Renal cortical epithelial cell (primary cell): ENCODE measurements at places on chromosomes 6 and 20.

- DNase-seq: peak; percentile 10
Measured at GRCh38 chr6:135935941-135936601, 84.6 kb downstream of the PDE7B start.

GRCh38 chr6:68158256-68158655 lies 476.8 kb upstream of the ADGRB3 start:
- DNase-seq: no peak

DNA sequence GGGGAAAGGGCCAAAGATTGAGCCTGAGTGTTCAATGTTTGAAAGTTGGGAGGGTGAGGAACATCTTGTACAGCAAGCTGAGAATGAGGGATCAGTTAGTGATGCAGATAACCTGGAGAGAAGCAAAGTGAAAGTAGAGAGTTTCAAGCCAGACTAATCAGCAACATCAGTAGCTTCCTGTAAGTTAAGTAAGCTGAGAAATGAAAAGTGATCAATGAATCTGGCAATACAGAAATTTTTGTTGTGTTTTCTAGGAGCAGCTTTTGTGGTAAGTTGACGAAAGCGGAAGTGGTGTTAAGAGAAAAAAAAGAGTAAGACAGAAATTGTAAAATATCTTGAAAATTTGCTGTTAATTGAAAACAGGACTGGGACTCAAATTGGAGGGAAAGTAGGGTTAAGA lies 855.5 kb upstream of the MAP3K7 start:
- no peak for DNase-seq

DNA sequence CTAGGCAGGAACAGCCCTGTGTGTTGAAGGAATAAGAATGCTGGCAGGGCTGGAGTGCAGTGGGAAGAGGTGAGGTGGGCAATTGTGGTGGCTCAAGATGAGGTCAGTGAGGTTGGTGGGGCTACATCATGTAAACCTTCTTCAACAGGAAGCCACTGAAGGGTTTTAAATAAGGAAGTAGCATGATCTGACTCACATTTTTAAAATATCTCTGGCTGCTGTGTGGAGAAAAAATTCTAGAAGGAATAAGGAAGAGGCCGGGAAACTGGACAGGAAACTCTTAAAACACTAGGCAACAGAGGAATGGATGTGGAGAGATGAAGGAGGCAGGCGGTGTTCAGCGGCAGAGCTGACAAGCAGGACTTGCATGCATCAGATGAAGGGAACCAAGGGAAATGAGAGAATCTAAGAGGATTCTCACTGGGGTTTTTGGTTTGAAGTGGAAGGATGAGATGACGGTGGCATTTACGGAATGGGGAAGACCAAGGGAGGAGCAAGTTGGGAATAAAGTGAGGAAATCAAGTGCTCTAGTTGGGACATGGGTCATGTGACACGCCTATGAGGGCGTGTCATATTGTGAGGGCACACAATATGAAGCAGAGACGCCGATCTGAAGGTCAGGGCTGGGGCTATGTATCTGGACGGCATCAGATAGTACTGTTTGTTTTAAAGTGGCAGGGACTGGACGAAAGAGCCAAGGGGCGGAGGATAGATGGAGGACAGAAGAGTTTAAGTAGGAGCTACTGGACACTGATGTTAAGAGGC lies 18.2 kb downstream of the TMEM242 start:
- peak; percentile 54 for DNase-seq

- no peak for DNase-seq
Measured at GRCh38 chr20:61482056-61482887, 230.2 kb downstream of the CDH4 start.

DNA sequence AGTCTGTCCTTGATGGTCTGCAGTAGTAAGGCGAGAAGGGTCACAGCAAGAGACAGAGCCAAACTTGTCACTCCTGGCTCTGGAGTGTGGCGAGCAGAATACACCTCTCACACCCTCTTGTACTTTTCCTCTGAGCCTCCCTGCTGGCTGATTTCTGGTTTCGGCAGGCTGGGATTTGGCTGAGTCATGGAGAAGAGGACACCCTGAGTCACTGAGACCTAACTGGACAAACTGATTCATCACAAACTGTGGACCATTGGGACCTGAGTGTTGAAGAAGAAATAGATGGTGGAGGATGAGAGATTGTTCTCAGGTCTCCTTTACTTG lies 101.7 kb downstream of the F13A1 start:
- DNase-seq: no peak

DNA sequence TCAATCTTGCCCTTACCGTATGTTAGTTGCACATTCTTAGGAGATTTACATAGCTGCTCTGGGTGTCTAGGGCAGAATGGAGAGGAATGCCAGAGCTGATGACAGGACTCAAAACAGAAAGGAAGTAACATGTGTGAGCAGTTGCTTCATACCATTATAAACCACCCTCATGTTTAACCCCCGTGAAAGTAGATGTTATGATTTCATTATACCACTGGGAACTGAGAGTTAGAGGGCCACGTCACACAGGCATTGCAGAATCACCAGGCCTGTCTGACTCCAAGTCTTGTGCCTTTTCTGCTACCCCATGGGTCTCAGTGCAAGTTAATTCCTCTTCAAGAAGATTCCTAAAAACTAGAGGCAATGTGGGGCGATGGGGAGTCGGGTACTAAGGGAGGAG lies 23.5 kb upstream of the SIM1 start:
- no peak for DNase-seq

GRCh38 chr6:89140347-89141156 lies 5.3 kb upstream of the PM20D2 start:
- peak; percentile 79 for DNase-seq

DNA sequence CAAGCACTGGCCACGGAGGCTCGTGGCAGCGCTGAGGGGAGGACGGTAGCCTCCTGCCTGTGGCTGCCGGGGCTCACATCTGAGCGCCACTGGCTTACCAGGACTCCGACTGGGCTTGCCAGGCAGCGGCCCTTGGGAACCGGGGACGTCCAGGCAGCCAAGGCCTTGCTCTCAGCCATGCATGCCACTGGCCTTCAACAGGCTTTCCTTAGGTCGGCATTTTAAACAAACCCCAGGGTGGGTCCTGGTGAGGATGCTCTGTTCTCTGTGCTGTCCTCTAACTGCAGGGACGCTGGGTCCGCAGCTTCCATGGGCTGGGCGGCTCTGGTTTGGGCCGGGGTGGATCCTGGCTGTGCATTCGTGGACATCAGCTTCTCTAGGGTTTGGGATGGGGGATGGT lies 59.1 kb upstream of the BHLHE23 start:
- DNase-seq: no peak

- peak; percentile 31 for DNase-seq
Measured at GRCh38 chr6:22657352-22657980, 88.1 kb downstream of the HDGFL1 start.

DNA sequence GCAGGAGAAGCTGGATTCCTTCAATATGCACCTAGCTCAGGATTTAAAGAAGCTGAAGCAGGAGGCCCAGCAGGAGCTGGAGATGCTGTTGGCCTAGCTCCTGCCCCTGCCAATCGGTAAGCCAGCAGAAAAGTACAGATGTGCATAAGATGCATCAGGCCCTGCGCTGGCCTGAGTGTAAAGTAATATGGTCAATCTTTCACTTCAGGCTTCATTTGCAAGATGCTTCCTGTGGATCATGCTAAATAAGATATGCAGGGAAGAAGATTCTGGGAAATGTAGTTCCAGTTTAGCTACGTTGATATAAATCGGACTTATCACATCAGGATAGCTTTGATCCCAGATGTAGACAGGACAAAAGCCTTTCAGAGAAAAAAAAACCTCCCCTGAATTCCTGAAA lies 100.3 kb downstream of the GJA1 start:
- no peak for DNase-seq

- DNase-seq: no peak
Measured at GRCh38 chr6:157987788-157988699, 6.4 kb downstream of the SYNJ2 start.

DNA sequence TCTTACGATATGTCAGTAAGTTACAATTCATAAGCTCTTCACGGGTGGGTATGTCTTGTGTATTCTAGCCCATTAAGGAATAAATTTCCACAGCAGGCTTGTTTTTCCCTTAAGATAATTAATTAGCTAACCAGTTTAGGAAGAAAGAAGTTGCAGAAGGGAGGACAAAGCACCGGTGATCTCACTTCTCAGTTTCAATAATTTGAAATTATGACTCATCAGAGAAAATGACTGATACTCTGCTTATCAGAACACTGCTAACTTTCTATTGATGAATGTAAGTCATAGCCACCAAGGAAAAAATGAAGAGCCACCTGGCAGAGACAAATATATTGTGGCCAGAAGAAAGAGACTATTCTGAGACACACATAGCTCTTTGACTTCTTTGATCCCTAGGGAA lies 35.0 kb upstream of the ENTPD6 start:
- DNase-seq: no peak

GRCh38 chr6:157182503-157183264 lies 140.6 kb downstream of the TMEM242 start:
- no peak for DNase-seq

DNA sequence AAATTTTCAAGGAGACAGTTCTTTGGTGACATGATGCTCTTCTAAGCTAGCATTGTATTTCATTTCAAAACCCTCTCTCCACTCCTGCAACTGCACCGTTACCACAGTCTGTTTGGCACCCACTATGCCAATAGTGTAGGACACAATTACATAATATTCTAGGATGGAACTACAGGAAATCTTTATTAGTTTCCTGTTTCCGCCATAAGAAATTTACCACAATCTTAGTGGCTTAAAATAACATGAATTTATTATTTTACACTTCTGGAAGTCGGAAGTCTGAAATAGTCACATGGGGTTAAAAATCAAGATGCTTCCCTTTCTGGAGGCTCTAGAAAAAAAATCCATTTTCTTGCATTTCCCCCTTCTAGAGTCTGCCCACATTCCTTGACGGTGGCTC lies 733.1 kb downstream of the HDGFL1 start:
- DNase-seq: no peak

DNA sequence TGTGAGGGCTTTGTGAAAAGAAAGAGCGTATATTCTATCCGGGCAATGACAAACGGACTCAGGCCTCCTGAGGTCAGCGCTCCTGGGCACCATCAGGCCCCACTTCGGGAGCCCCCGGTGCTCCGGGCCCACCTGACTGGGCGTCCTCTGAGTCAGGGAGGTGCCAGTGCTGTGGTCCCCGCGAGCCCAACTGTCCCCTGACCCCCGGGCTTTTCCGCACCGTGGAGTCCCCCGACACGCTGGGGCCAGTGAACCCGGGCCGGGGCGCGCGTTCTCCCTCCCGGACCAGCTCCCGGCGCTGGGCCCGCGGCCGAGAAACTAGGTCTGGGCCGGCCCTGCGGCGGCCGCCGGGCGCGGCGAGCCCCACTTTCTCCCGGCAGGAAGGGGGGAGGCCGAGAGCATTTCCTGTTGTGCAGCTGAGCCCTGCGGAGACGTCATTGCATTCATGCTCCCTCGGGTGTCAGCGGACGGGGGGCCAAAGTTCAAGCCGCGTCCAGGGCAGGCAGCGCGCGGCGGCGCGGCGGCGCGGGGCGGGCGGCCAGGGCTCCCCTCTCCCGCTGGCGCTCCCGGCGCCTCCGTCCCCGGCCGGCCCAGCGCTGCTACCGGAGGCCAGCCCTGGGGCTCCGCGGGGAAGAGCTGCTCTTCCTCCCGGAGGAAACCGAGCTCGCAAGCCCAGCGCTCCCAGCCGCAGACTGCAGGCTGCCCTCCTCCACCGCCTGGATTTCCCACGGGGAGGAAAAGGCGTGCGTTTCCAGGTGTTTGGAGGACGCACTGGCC lies 18.3 kb downstream of the HIVEP2 start:
- peak; percentile 66 for DNase-seq

DNA sequence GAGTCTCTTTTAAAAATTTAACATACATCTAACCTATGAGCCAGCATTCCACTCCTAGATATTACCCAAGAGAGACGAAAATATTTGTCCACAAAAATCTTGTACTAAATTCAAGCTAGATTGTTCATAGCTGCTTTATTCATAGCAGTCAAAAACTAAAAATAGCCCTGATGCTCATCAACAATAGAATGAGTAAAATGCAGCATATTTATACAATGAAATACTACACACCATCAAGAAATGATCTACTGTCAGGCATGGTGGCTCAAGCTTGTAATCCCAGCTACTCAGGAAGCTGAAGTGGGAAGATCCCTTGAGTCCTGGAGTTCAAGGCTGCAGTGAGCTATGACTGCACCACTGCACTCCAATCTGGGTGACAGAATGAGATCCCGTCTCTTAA lies 22.0 kb upstream of the SRC start:
- DNase-seq: no peak

DNA sequence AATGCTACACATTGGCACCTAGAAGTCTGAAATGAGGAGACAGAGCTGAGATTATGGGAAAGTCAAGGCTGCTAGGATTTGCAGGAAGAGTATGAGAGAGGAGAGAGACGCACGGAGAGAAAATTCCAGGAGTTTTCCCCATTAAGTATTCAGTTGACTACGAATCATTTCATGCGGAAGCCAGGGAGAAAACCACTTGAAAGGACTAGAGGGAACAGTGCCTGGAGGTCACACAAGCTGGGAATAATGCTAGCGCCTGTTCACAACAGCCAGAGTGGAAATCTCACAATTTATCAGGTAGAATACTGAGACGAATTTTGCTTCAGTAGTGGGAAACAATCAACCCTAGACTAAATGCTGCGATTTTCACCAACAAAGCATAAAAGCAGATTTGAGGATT lies 118.6 kb downstream of the MOXD1 start:
- DNase-seq: no peak

- no peak for DNase-seq
Measured at GRCh38 chr6:44721954-44722578, 334.6 kb downstream of the CDC5L start.

DNA sequence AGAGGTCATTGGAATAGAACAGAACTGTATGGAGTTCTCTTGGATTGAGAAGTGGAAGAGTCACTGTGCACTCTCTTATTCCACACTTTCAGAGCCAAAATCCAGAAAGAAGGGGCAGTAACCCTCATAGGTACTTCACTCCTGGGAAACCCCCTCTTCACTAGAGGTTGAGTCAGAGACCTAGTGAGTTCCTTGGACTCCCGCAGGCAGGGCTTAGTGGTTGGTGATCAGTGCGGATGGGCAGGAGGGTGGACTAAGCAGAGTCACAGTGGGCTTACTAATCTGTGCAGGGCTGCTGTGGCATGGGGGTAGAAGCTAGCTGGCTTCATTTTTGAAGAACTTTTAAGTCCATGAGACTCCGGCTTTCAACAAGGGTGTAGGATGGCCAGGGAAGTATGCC lies 95.0 kb upstream of the MLN start:
- DNase-seq: no peak

GRCh38 chr6:107870381-107870780 lies 46.3 kb upstream of the SCML4 start:
- no peak for DNase-seq

- no peak for DNase-seq
Measured at GRCh38 chr20:62765432-62766070, 30.7 kb upstream of the MRGBP start.

DNA sequence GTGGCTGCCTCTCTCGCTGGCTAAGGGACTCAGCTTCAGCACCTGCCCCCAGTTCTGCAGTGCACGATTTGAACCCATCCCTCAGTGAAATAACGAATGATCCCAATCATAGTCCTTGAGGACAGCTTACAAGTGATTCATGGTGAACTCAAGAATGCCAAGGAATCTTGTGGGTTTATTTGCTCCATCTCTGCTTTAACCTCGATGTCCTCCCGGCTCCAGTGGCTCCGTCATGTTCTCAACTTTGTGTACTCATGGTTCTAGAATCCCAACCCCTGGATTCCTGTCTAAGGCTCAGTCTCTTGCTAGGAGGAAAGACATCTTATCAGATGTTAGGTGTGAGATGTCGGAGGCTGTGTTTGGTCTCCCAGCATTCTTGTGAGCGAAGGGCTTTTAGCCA lies 29.0 kb upstream of the GTSF1L start:
- peak; percentile 30 for DNase-seq
